ENCODE measurements at places on chromosomes 13 and 19.

DNA sequence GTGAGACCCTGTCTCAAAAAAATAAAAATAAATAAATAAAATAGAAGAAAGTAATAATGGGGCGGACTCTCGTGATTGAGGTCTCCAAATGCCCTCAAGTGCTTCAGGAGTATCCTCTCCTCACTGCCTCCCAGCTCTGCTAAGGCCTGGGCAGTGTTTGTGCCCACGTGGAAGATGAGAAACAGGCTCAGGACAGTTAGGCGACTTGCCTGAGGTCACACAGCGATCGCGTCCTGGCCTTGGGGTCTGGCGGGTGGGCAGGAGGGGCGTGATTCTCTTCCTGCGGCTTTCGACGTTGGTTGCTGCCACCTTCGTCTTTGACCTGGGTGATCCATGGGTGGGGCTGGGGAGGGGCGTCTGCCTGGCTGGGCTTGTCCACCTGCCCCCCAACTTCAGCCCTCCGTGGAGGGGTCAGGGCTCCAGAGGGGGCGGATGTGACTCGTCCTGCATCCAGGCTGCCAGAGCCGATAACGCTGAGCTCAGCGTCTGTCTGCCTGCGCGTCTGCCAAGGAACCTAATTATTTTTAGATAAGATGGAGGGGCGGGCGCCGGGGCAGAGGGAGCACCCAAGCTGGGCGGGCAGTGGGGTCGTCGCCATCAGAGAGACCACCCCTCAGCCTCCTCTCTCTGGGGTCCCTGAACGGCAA lies 56.9 kb downstream of the NFIC start:
- no peak for DNase-seq

GRCh38 chr13:61905054-61905453 lies 489.4 kb upstream of the PCDH20 start:
- no peak for DNase-seq

GRCh38 chr19:4051175-4052101 lies 15.3 kb downstream of the ZBTB7A start:
- no peak for DNase-seq

DNA sequence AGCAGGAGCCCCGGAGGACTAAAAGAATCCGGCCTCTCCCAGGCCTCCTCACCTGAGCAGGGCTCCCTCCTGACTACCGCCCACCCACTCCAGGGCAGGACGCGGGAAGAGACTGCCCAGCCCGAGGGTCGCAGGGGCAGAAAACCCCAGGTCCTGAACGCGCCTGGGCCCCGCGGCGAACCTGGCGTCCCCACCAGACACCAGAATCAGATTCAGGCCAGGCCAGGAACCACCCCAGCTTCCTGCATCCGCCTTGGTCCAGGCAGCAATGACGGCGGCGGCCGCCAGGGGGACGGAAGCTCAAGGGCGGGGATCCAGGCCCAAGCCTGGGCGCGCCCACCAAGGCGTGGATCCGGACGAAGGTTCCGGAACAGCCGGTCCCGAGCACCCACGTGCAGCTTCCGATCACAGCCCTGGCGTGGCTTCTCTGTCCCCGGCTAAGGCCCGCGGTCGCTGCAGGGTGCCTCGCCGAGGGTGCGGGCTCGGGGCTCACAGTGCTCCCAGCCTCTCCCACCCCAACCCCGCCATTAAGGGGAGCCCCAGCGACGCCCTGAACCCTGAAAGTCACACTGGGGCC lies 3.6 kb downstream of the LGALS7 start:
- DNase-seq = peak; percentile 86

GRCh38 chr13:99496184-99497142 lies 4.8 kb upstream of the TM9SF2 start:
- DNase-seq = no peak

GRCh38 chr19:46489445-46490272 lies 6.0 kb downstream of the PNMA8B start:
- no peak for DNase-seq

GRCh38 chr13:100173203-100173602 lies 84.3 kb downstream of the PCCA start:
- DNase-seq = no peak
